ENCODE measurements at places on chromosomes 2 and 18. TPM values are rescaled to one million over a fixed set of nuclear protein-coding genes. Genes with fewer than 3 reads are reported as not detected.

- no peak overlapping the region for H3K27ac ChIP-seq
- H3K27me3 ChIP-seq: no peaks in the 10 kb centered on the region
- H3K4me3 ChIP-seq: no peak overlapping the region
These were observed 134.8 kb downstream of the SEPTIN10 start for GRCh38 chr2:109478906-109479493.

GRCh38 chr2:61221819-61222218, 59.8 kb downstream of the C2orf74 start:
- H3K27ac ChIP-seq: no peak overlapping the region
- no peak for DNase-seq
- H3K4me3 ChIP-seq: no peak overlapping the region
- H3K4me1 ChIP-seq: peaks cover 4% of the 10 kb centered on the region

DNA sequence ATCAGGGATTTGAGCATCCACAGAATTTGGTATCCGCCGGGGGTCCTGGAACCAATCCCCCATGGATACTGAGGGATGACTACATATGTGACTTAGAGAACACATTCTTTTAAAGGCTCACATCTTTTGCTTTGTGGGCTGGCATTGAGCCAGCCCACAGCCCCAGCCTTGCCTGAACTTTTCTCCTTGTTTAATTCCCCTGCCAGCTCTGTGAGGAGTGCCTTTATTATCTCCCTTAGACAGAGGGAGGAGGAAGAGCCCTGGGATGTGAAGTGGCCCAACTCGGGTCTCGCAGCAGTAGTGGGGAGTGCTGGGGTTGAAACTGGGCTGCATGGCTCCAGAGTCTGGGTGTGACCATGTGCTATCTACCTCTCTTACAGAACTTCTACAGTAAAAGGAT, 7.6 kb downstream of the TTC39C start:
- H3K27ac ChIP-seq: no peak overlapping the region
- H3K36me3 ChIP-seq: no peaks in the 10 kb centered on the region

- H3K36me3 ChIP-seq: no peaks in the 10 kb centered on the region
- no peaks in the 10 kb centered on the region for H3K27me3 ChIP-seq
- DNase-seq: no peak
- H3K27ac ChIP-seq: no peak overlapping the region
- no peak overlapping the region for H3K4me3 ChIP-seq
These were observed 414.4 kb upstream of the ETAA1 start for GRCh38 chr2:66982766-66983165.

DNA sequence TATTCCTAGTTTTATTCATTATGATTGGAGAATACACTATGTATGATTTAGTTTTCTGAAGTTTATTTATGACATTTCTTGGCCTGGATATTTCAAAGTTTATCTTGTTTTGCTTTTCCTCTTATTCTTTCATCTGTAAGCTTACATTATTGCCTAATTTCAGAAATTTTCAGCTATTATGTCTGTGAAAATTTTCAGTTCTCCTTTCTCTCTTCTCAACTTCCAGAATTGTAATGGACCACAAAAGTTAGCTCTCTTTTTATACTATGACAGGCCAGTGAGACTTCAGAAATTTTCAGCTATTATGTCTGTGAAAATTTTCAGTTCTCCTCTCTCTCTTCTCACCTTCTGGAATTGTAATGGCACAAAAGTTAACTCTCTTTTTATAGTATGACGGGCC, 97.2 kb upstream of the SCN7A start:
- no peaks in the 10 kb centered on the region for H3K4me1 ChIP-seq
- H3K27ac ChIP-seq: no peak overlapping the region
- no peak overlapping the region for H3K4me3 ChIP-seq
- no peaks in the 10 kb centered on the region for H3K36me3 ChIP-seq

- no peak for DNase-seq
- H3K36me3 ChIP-seq: no peaks in the 10 kb centered on the region
- no peak overlapping the region for H3K27ac ChIP-seq
- no peak overlapping the region for H3K4me3 ChIP-seq
These were observed 543.0 kb upstream of the TNP1 start for GRCh38 chr2:217402761-217403383.

GRCh38 chr2:54642677-54643430, 80.6 kb upstream of the EML6 start:
- H3K27me3 ChIP-seq: no peaks in the 10 kb centered on the region
- H3K4me3 ChIP-seq: no peak overlapping the region
- no peak for DNase-seq
- no peak overlapping the region for H3K27ac ChIP-seq
- H3K4me1 ChIP-seq: peaks cover 22% of the 10 kb centered on the region

DNA sequence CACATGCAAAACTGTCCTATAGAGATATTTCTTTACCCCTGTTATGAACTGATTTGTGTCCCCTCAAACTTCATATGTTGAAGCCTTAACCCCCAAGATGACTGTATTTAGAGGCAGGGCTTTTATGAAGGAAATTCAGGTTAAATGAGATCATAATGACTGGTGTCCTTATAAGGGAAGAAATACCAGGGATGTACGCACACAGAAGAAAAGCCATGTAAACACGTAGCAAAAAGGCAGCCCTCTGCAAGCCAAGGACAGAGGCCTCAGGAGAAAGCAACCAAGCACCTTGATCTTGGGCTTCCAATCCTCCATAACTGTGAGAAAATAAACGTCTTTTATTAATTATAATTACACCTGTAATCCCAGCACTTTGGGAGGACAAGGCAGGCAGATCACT, 101.3 kb upstream of the NDUFV2 start:
- no peaks in the 10 kb centered on the region for H3K27me3 ChIP-seq
- H3K4me3 ChIP-seq: no peak overlapping the region
- H3K36me3 ChIP-seq: no peaks in the 10 kb centered on the region

- H3K27me3 ChIP-seq: no peaks in the 10 kb centered on the region
- H3K36me3 ChIP-seq: peaks cover 6% of the 10 kb centered on the region
- H3K4me3 ChIP-seq: no peak overlapping the region
- no peak for DNase-seq
These were observed 39.1 kb downstream of the STK17B start for GRCh38 chr2:196131949-196132925.

DNA sequence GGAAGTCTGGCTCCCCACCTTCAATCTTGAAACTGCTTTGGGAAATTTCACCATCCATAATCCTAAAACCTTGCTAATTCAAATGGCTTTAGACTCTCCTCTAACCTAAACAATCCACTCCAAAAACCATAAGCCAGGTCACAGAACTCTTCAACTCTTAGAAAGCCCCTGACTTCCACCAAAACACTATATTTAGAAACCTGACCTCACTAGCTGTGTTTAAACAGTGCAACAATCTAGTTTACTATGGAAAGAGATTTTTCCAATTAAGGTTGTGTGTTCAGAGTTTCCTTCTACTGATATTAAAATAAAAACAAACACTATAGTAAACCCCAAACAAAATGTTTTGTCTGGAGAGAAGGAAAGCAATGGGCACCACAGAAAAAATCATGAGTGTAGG, 308.1 kb downstream of the OSR1 start:
- H3K4me3 ChIP-seq: no peak overlapping the region
- no peaks in the 10 kb centered on the region for H3K36me3 ChIP-seq
- no peak for DNase-seq
- no peaks in the 10 kb centered on the region for H3K27me3 ChIP-seq
- H3K4me1 ChIP-seq: peaks cover 11% of the 10 kb centered on the region

DNA sequence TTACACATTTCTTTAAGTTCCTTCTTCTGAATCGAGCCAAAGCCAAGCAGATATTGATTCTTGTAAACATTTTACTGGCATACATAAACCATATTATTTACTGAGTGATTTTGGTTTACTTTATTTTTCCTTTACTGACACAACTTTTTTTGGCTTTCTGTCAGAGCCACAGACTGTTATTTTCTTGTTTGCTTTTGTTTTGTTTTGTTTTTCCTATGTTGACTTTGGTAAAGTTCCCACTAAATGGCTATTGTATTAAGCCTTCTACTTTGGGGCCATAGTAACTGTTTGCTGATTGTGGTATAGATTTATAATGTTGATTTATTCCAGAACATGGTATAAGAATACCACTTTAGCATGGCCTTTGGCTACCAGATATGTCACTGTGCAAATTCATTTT, 419.4 kb downstream of the DCDC2C start:
- no peak overlapping the region for H3K27ac ChIP-seq
- H3K4me3 ChIP-seq: no peak overlapping the region
- no peak for DNase-seq
- H3K36me3 ChIP-seq: no peaks in the 10 kb centered on the region
- no peaks in the 10 kb centered on the region for H3K4me1 ChIP-seq

- H3K27ac ChIP-seq: peak overlapping the region; percentile 86
- no peaks in the 10 kb centered on the region for H3K27me3 ChIP-seq
- H3K4me3 ChIP-seq: no peak overlapping the region
- H3K4me1 ChIP-seq: peaks cover 32% of the 10 kb centered on the region
These were observed 110.7 kb downstream of the NFATC1 start for GRCh38 chr18:79506191-79507075.

DNA sequence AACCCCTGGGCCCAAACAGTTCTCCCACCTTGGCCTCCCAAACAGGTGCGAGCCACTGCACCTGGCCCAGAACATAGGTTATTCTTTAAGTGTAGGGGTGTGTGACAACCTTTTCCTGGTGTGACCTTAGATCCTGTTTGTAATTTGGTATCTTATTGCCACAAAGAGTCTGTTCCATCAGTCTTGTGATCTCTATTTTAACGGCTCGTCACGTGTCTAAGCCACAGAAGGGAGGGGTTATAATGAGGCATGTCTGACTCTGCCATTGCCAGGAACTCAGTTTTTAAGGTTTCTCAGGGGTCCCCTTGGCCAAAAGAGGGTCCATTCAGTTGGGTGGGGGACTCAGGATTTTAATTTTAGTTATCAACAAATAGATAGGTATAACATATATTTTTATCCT, 4.4 kb upstream of the ALS2 start:
- peaks cover 8% of the 10 kb centered on the region for H3K4me1 ChIP-seq
- H3K36me3 ChIP-seq: no peaks in the 10 kb centered on the region
- H3K27me3 ChIP-seq: no peaks in the 10 kb centered on the region
- no peak overlapping the region for H3K27ac ChIP-seq
- no peak overlapping the region for H3K4me3 ChIP-seq

- no peaks in the 10 kb centered on the region for H3K27me3 ChIP-seq
- no peaks in the 10 kb centered on the region for H3K36me3 ChIP-seq
- no peak overlapping the region for H3K27ac ChIP-seq
- no peak for DNase-seq
- H3K4me3 ChIP-seq: no peak overlapping the region
These were observed 35.7 kb downstream of the C18orf63 start for GRCh38 chr18:74351354-74351753.

DNA sequence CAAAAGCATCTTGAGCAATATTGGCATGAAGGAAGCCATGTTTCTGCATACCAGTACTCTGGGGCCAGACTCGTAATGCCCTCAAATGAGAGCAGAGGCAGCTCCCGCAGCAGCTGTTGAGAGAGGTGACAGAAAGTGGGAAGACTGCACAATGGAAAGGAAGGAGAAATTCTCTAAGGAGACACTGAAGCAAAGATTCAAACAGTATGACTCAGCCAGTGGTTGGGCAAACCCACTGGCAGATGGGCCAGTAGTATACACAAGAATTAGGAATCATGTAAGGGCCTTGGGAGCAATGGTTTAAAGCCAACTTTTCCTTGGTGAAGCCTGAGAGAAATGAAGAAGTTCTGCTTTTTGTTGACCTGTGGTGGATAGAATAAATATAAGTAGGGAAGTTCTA, 2092.7 kb upstream of the PIK3C3 start:
- H3K4me3 ChIP-seq: no peak overlapping the region
- H3K27ac ChIP-seq: no peak overlapping the region
- no peak for DNase-seq
- H3K4me1 ChIP-seq: no peaks in the 10 kb centered on the region
- H3K36me3 ChIP-seq: no peaks in the 10 kb centered on the region

GRCh38 chr18:21714474-21714873, 9.9 kb upstream of the ABHD3 start:
- H3K36me3 ChIP-seq: no peaks in the 10 kb centered on the region
- no peak overlapping the region for H3K4me3 ChIP-seq
- H3K27me3 ChIP-seq: no peaks in the 10 kb centered on the region
- no peak overlapping the region for H3K27ac ChIP-seq
- no peak for DNase-seq
- no peaks in the 10 kb centered on the region for H3K4me1 ChIP-seq

DNA sequence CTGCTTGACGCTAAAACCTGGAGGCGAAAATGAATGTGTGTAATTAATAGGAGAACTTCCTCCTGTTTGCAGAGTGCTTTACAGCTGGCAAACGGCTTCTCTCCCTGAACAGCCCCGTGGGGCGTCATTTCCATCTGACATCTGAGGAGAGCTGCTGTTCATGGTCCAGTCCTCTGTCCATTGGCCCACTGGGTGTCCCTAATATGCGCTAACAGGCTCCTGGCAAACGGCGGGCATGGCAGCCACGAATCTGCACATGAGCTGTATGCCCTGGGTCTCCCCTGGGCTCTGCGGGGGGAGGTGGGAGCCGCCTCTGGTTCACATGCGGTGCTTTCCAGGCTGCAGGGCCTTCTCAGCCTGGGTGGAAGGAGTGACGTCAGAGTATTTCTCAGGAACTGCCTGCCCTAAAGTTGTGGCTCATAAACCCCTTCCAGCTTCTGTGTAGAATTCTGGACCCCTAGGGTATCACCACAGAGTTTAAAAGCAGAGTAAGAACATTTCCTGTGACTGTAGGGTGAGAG, 73.2 kb downstream of the LRRFIP1 start:
- no peak overlapping the region for H3K4me3 ChIP-seq
- no peaks in the 10 kb centered on the region for H3K27me3 ChIP-seq
- peaks cover 100% of the 10 kb centered on the region for H3K4me1 ChIP-seq
- peak overlapping the region; percentile 76 for H3K27ac ChIP-seq

DNA sequence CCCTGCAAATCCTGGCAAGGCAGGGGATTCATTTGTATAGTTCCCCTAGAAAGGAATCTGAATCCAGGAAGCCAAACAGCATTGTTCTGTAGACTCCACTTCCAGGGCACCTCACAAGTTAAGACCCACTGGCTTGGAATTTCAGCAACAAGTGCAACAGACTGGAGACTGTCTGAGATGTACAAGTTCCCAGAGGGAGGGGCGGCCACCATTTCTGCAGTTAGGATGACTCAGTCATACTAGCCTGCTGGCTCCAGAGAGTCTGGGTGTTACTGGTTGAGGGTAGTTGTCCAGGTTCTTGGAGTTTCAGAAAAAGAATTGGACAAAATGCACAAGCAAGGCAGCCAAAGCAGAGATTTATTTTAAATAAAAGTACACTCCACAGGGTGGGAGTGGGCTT, 384.2 kb downstream of the DSC3 start:
- H3K36me3 ChIP-seq: no peaks in the 10 kb centered on the region
- H3K27me3 ChIP-seq: no peaks in the 10 kb centered on the region
- no peak overlapping the region for H3K27ac ChIP-seq

DNA sequence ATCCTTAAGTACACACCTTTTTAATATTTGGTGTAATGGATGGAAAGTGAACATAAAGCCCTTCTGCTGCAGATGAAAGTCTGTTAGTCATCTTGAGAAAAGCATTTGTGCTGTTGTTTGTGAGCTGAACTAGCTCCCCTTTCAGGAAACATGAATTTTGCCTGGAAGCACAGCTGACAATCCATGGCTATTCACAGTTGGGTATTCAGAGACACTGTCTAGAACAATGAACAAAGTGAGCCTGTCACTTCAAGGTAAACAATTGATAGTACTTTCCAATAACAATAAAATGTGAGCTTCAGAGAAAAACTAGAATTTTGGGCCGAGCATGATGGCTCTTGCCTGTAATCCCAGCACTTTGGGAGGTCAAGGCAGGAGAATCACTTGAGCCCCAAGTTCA, 6.8 kb upstream of the EFHD1 start:
- H3K4me1 ChIP-seq: no peaks in the 10 kb centered on the region
- H3K4me3 ChIP-seq: no peak overlapping the region
- no peaks in the 10 kb centered on the region for H3K27me3 ChIP-seq
- H3K36me3 ChIP-seq: no peaks in the 10 kb centered on the region
- DNase-seq: no peak
- no peak overlapping the region for H3K27ac ChIP-seq

The GALNT14 gene
- 0.98 TPM for total RNA-seq

The C2orf76 gene
- 3.8 TPM for total RNA-seq

The ANKRD44 gene
- 87.7 TPM for total RNA-seq

The KIF5C gene
- total RNA-seq: 0.66 TPM

The ERFE gene
- 0.43 TPM for total RNA-seq

The MSGN1 gene
- total RNA-seq: not detected

The FOXD4L1 gene
- total RNA-seq: 0.64 TPM

All from upper lobe of left lung (tissue), 6 donors.